ENCODE measurements at places on chromosomes 3 and 15. TPM values are rescaled to one million over a fixed set of nuclear protein-coding genes. Genes with fewer than 3 reads are reported as not detected.

Gene VGLL4
- total RNA-seq, result 52.7 TPM

Gene LARP6
- total RNA-seq, result 15.1 TPM

Gene MNS1
- total RNA-seq, result 0.58 TPM

Gene ARHGEF3
- total RNA-seq, result 6.2 TPM

Gene P2RY14
- 16.1 TPM for total RNA-seq

Gene AHSG
- not detected for total RNA-seq

Gene SLC22A13
- 0.29 TPM for total RNA-seq

Gene PIGX
- total RNA-seq, result 28.1 TPM

Gene AQR
- total RNA-seq, result 6.4 TPM

Gene ARID3B
- 2.9 TPM for total RNA-seq

Gene GHRL
- total RNA-seq, result 804 TPM

Gene CRABP1
- total RNA-seq, result 2.8 TPM

Gene IGDCC3
- not detected for total RNA-seq

Gene FGF12
- 0.87 TPM for total RNA-seq

Gene NANOGP8
- total RNA-seq, result not detected

All from stomach (tissue), 19 donors.